ENCODE measurements at places on chromosomes 3 and 15. TPM values are rescaled to one million over a fixed set of nuclear protein-coding genes. Genes with fewer than 3 reads are reported as not detected.

The FBLN2 gene
- total RNA-seq, result 1.2 TPM

The GP9 gene
- not detected for total RNA-seq

The HEXA gene
- 81.2 TPM for total RNA-seq

The CHD2 gene
- total RNA-seq, result 81.6 TPM

The P2RY14 gene
- not detected for total RNA-seq

The PP2D1 gene
- total RNA-seq, result not detected

The SLC22A14 gene
- total RNA-seq, result 0.10 TPM

The PTH1R gene
- total RNA-seq, result 0.48 TPM

The STRA6 gene
- 0.65 TPM for total RNA-seq

The NR2F2 gene
- 36.9 TPM for total RNA-seq

The WDR76 gene
- 10.1 TPM for total RNA-seq

The EBLN2 gene
- 7.5 TPM for total RNA-seq

The EPHB3 gene
- total RNA-seq, result not detected

The NLGN1 gene
- total RNA-seq, result 11.4 TPM

The HIGD2B gene
- not detected for total RNA-seq

Data from vein endothelial cell (primary cell).